Dermis blood vessel endothelial cell (primary cell): ENCODE measurements at places on chromosomes 13 and 19. TPM values are rescaled to one million over a fixed set of nuclear protein-coding genes. Genes with fewer than 3 reads are reported as not detected.

DNA sequence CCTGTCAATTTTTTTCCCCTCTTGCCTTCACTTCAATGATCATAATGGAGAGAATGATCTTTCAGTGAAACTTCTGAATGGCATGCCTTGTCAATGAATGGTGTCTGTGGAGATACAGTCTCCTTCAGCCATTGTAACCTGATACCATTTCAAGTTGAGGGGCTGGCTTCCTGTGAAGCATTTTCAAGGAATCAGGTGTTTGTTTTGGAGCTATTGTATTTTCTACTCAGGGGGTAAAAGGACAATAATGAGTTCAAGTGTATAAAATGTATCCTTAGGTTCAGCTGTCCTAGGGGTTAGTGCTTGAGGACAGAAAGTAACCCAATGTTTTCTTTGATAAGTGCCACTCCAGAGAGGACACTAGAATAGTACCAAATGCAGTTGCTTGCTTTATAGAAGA, 23.8 kb upstream of the CBY2 start:
- no peak for DNase-seq

DNA sequence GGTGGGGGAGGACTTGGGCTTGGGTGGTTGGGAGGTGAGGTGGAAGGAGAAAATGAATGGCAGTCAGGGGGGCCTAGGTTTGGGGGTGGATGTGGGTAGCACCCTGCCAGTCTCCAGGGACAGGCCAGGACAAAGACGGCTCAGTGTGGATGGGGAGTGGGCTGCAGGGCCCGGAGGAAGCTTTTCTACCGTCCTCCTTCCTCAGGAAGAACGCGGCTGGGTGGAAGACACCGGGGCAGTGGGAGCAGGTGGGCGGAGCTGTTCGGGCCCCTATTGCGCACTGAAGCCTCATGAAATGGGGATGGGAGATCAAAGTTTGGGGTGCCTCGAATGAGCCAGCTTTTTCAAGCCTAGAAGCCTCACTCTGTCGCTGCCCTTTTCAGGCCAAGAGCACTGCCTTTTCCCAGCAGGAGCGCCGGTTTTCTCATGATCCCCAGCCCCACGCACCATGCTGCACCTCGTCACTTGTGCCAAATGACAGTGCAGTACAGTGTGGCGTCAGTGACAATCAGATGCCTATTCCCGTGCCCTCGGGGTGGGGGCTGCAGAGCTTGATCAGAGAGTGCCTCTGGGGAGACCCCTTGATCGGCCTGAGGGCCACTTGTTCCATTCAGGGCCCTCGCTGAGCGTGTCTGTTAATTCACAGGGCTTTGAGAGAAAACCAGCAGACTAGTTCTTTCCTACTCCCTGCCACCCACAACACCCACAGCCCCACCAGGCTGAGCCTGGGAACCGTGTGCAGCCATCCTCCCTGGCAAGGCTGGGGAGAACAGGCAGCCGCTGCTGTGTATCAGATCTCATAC, 1.5 kb downstream of the CALM3 start:
- no peak for DNase-seq

Gene GFY
- total RNA-seq = not detected in 2 replicates

Gene ZNF562
- total RNA-seq = 33.8 and 42.7 TPM in 2 replicates

Gene TYROBP
- not detected in 2 replicates for total RNA-seq

Gene PLVAP
- 15.2 and 73.9 TPM in 2 replicates for total RNA-seq

Gene PABPC3
- under 0.01 and 0.14 TPM in 2 replicates for total RNA-seq

Gene COMP
- not detected in 2 replicates for total RNA-seq

DNA sequence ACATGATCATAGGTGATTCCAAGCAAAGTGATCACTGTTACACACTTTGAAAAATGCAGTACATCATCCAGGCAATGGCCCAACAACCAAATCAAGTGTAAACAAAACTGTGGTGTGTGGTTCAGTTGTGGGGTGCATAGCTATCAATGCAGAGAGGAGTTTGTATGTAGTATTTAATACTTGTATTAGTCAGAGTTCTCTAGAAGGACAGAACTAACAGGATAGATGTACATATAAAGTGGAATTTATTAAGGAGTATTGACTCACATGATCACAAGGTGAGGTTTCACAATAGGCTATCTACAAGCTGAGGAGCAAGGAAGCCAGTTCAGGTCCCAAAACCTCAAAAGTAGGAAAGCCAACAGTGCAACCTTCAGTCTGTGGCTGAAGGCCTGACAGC, 249.3 kb upstream of the HTR2A start:
- DNase-seq = no peak

Gene TNNT1
- 0.60 and 1.7 TPM in 2 replicates for total RNA-seq

Gene ETV2
- total RNA-seq = 0.09 and 0.17 TPM in 2 replicates

DNA sequence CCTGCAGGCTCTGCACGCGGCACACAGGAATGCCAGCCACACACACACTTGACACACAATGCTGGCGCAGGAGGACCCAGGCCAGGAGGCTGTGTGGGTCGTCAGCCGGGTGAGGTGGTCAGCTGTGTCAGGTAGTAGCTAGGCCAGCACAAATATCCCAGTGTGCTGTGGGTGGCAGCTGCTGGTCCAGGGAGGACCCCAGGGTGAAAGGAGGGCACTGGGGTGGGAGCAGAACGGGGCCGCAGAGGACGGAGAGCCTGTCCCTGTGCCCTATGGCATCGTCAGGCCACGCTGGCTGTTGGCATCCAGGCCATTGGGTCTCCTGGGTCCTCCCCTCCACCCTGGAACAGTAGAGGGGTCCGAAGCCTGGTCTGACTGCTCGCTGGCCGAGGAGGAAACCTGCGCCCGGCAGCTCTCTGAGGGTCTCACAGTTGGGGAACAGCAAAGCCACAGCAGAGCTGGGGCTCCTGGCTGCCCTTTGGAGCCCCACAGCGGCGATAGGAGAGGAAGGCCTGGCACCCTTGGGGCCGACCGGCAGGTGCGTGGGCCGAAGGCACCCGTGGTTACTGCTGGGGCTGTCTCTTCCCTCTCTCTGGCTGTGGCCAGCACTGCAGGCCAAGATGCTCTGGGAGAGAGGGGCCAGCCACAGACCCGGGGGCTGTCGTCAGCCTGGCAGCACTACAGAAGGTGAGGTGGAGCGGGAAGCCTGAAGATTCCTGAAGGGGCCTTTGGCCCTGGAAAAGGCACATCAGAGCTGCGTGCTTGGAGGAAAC, 27.3 kb downstream of the C13orf46 start:
- DNase-seq = no peak

GRCh38 chr19:30719999-30720345, 347.8 kb downstream of the ZNF536 start:
- no peak for DNase-seq

DNA sequence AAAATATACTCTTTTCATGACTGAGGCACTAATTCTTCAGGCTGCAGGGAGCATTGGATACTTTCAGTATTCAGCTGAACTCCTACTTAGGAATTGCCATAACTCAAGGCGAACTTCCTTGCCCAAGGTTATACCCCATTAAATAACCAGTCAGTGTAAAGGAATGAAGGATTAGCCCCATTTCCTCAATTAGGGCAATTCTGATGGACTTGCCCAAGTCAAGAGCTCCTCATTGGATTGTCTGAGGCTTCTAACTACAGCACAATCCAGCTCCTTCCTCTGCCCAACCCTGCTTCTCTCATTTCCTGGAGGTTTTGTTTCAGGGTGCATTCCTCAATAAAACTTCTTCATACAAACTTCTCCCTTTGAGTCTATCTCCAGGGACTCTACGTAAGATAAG, 329.2 kb downstream of the LIG4 start:
- no peak for DNase-seq

Gene LIM2
- total RNA-seq = not detected in 2 replicates

GRCh38 chr13:73368608-73369007, 309.8 kb downstream of the KLF5 start:
- DNase-seq = no peak

Gene SLC10A2
- not detected in 2 replicates for total RNA-seq

Gene KLHL26
- total RNA-seq = 1.9 and 9.1 TPM in 2 replicates

- no peak for DNase-seq
Observed at GRCh38 chr19:3454656-3455392, 25.5 kb downstream of the SMIM24 start.

- no peak for DNase-seq
Observed at GRCh38 chr19:29277102-29277501, 64.2 kb upstream of the UQCRFS1 start.

DNA sequence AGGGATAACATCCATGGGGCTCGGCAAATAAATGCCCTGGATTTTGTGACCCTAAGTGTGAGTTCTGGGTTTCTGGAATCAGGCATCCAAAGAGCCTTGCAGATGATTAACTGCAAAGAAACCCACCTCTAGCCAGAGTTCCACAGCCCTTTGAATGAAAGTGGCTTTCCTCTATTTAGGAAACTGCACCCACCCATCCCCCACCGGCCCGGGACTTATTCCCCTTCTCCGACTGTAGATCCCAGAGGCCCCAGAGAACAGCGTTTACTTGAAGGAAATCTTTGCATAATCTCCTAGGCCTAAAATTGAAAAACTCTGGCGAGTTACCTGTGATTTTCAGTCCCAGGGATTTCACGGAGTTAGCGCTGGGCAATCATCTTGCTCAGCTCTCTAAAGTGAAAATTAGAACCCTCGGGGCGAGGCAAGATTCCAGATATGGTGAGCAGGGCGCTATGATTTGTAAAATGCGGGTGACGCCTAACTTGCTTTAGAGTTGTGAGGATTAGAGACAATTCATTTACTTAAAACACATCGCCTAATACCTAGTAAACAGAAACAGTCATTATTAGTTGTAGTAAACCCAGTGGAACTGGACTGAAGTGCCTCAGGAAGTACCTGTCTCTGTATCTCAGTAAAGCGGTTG, 9.4 kb downstream of the URAD start:
- no peak for DNase-seq
